ENCODE measurements at places on chromosomes 2 and 18.

- DNase-seq: no peak
These were observed 4.9 kb downstream of the CIDEA start for GRCh38 chr18:12258719-12259705.

GRCh38 chr2:217152831-217153230, 293.0 kb upstream of the TNP1 start:
- no peak for DNase-seq

GRCh38 chr2:216490061-216490460, 8.6 kb upstream of the RPL37A start:
- DNase-seq: no peak

DNA sequence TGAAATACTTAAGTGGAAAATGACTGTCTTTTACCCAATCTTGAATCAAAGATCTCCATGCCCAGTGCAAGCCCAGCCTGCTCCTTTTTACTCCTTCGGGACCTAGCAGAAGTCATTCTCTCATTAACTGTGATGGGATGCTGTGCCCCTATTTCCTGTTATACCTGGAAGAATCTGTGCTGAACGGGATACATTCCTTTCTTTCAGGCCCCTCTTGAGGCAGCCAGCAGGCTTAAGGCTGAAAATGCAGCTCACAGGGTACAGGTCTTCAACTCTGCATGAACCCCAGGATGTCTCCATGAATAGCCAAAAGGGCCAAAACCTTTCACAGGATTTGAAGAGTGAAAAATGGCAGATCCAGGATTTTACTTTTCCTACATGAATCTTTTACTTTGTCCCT, 784.8 kb upstream of the KLHL29 start:
- DNase-seq: no peak

DNA sequence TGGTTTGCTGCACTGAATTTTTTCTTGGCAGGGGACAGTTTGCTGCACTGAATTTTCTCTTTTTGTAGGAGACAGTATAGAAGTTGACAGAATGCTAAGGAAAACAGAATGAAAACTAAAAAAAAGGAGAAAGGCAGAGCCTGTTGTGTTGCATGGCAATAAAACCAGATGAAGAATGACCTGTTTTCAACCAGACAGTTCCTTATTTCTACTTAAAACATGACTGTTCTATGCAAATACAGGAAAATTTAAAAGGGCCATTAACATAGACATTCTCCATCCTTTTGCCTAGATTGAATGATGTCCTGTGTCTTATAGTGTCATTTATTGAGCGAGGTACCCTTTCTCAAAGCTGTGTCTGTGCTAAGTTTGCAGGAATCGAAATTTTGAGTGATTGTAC, 33.3 kb downstream of the ABI2 start:
- DNase-seq: no peak

- DNase-seq: no peak
These were observed 70.5 kb upstream of the DLX2 start for GRCh38 chr2:172173174-172173706.

GRCh38 chr2:25979001-25979400, 3.3 kb downstream of the KIF3C start:
- DNase-seq: no peak

- DNase-seq: no peak
These were observed at the start of gene GAD1 for GRCh38 chr2:170816504-170817092. Gene GAD1 (plus strand): TSS chr2:170816887. CDS start chr2:170818592, 1,705 bp downstream.

- DNase-seq: no peak
These were observed 20.8 kb downstream of the CRIM1 start for GRCh38 chr2:36376319-36376765.
